ENCODE measurements at places on chromosomes 6 and 20.

- H3K27me3 ChIP-seq, result peaks cover 7% of the 10 kb centered on the region
- H3K4me1 ChIP-seq, result peaks cover 37% of the 10 kb centered on the region
- no peak for DNase-seq
- H3K36me3 ChIP-seq, result no peaks in the 10 kb centered on the region
These were observed 296.2 kb upstream of the MARCKS start for GRCh38 chr6:113560908-113561307.

GRCh38 chr6:137197684-137198645, 21.2 kb downstream of the IFNGR1 start:
- peaks cover 55% of the 10 kb centered on the region for H3K36me3 ChIP-seq
- DNase-seq, result no peak
- peaks cover 3% of the 10 kb centered on the region for H3K27me3 ChIP-seq
- H3K27ac ChIP-seq, result no peak overlapping the region
- no peak overlapping the region for H3K4me3 ChIP-seq
- H3K4me1 ChIP-seq, result peaks cover 9% of the 10 kb centered on the region

DNA sequence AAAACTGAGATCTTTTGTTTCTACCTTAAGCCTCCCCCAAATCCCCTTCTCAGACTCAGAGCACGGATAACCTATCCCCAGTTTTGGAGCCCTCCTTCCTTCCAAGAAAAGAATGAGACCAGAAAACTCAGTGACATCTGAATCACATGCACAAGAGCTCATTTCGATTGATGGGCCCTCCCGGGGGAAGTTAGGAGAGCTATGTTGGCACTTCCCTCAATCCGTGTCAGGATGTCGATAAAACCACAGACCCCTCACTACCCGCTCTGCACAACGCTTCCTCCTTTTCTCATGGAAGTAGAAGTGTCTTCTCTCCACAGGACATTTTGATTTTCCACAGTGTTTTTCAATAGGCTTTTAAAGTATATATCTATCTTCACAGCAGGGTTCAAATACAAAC, 332.4 kb downstream of the HACE1 start:
- H3K27me3 ChIP-seq, result no peaks in the 10 kb centered on the region
- H3K27ac ChIP-seq, result peak overlapping the region; percentile 81
- H3K4me3 ChIP-seq, result peak overlapping the region; percentile 24
- no peaks in the 10 kb centered on the region for H3K36me3 ChIP-seq
- DNase-seq, result no peak

DNA sequence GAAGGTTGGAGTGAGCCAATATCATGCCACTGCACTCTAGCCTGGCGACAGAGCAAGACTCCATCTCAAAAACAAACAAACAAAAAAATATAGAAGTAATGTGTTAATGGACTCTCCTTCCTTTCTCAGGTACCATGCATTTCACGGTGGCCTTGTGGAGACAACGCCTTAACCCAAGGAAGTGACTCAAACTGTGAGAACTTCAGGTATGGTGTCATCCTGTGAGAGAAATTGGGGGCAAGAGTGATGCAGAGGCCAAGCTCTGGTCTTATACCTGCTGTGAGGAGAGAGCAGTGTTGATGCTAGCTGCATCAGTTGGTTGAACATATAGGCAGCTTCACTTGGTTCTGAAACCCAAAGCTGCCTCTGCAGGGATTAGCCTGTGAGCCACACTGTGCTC, 6.2 kb downstream of the ITCH start:
- H3K27ac ChIP-seq, result no peak overlapping the region
- peaks cover 1% of the 10 kb centered on the region for H3K27me3 ChIP-seq
- H3K4me3 ChIP-seq, result no peak overlapping the region
- H3K4me1 ChIP-seq, result peaks cover 27% of the 10 kb centered on the region
- H3K36me3 ChIP-seq, result peaks cover 79% of the 10 kb centered on the region

GRCh38 chr20:39048000-39048696, 86.0 kb downstream of the DHX35 start:
- peaks cover 25% of the 10 kb centered on the region for H3K4me1 ChIP-seq
- H3K27ac ChIP-seq, result no peak overlapping the region
- DNase-seq, result peak; percentile 81
- H3K36me3 ChIP-seq, result peaks cover 16% of the 10 kb centered on the region
- peak overlapping the region; percentile 40 for H3K4me3 ChIP-seq
- H3K27me3 ChIP-seq, result peaks cover 3% of the 10 kb centered on the region

DNA sequence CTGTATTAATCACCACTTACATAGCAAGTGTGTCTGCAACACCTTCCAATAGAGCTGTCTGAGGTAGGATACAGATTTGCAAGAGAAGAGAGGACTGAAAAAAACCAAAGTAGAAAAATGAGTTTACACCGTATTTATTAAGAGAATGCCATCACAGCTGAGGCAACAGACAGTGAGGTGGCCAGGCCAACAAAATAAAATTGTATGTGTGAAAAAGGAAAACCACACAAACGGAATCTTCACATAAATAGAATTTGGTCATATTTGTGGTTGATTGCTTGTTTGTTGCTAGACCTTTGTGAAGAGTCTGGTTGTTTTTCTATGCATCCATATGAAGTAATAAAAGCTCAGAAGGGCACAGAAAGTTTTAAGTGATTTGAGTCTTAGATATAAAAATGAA, 157.8 kb upstream of the TSHZ2 start:
- DNase-seq, result no peak
- no peaks in the 10 kb centered on the region for H3K36me3 ChIP-seq
- H3K4me1 ChIP-seq, result peaks cover 18% of the 10 kb centered on the region
- no peak overlapping the region for H3K4me3 ChIP-seq
- H3K27me3 ChIP-seq, result no peaks in the 10 kb centered on the region
- no peak overlapping the region for H3K27ac ChIP-seq

- no peak for DNase-seq
- H3K36me3 ChIP-seq, result peaks cover 4% of the 10 kb centered on the region
- H3K27ac ChIP-seq, result peak overlapping the region; percentile 75
- H3K27me3 ChIP-seq, result no peaks in the 10 kb centered on the region
- no peak overlapping the region for H3K4me3 ChIP-seq
- peaks cover 88% of the 10 kb centered on the region for H3K4me1 ChIP-seq
These were observed 33.6 kb downstream of the METTL24 start for GRCh38 chr6:110324548-110324947.

DNA sequence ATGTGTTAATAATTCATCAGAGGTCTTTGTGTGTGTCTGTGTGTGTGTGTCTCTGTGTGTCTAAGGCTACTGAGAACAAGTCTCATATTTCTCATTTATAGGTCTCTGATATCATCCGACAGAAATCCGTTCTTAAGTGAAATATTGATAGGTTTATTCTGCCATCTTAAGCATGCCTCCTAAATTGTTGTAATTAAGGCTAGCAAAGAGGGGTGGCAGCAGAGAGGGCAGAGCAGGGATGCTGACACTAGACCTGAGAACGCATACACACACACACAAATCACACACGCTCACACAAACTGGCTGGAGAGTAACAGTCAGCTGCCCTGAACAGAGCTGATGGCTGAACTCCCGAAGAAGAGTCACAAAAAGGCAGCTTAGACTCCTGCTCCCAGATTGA, 84.9 kb upstream of the LRFN2 start:
- no peak for DNase-seq
- H3K27ac ChIP-seq, result no peak overlapping the region
- H3K27me3 ChIP-seq, result peaks cover 9% of the 10 kb centered on the region
- no peaks in the 10 kb centered on the region for H3K36me3 ChIP-seq
- H3K4me3 ChIP-seq, result no peak overlapping the region

DNA sequence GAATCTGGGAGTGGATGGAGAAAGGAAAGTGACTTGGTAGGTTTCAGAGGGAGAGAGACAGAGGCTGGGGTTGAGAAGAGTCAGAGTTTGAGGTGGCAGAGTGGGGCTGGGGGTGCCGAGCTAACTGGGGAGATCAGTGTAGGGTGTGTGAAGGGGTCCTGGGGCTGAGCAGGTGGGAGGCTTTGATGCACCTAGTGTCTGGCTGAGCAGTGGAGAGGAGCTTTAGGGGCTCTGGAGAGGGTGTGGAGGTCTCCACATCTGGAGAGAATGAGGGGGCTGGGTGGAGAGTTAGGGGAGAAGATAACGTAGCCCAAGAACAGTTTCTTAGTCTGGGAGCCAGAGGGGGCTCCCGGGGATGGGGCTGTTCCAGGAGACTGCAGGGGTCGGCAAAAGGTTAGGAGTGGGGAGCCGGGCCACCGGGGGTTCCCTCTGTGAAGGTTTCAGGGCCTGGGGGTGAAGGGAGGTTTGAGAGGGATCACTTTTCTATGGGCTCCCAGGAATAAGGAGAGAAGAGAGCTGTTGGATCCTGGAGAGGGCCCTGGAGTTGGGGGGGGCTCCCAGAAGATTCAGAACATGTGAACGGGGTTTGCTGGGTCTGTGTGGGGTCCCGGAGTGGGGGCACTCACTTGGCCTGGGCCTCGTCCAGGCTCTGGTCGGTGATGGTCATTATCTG, 797 bp downstream of the PBX2 start:
- peak overlapping the region; percentile 97 for H3K4me3 ChIP-seq
- H3K4me1 ChIP-seq, result peaks cover 83% of the 10 kb centered on the region
- DNase-seq, result no peak
- peak overlapping the region; percentile 96 for H3K27ac ChIP-seq
- no peaks in the 10 kb centered on the region for H3K27me3 ChIP-seq

DNA sequence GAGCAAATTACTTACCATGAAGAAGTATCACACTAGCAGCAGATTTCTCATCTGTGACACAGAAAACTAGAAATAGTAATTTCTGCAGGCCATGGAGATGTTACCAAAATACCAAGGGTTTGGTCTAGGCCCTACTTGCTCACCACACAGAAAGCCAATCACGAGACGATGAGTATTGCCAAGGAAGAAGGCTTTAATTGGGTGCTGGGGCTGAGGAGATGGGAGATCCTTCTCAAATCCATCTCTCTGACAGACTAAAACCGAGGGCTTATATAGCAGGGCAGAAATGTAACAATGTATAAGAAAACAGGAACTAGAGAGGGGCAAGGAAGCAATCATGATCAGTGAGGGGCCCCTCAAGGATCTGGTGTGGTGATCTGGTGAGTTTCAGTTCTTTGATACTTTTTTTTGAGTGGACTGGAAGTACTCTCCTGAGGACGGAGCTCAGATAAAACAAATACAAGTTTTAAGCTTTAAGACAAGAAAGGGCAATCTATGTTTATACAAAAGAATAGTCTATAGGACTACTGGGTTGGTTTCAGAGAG, 40.9 kb downstream of the RNF182 start:
- H3K27me3 ChIP-seq, result no peaks in the 10 kb centered on the region
- H3K4me3 ChIP-seq, result no peak overlapping the region
- no peaks in the 10 kb centered on the region for H3K4me1 ChIP-seq
- no peak overlapping the region for H3K27ac ChIP-seq
- H3K36me3 ChIP-seq, result peaks cover 29% of the 10 kb centered on the region

- peaks cover 5% of the 10 kb centered on the region for H3K4me1 ChIP-seq
- peaks cover 3% of the 10 kb centered on the region for H3K27me3 ChIP-seq
- H3K36me3 ChIP-seq, result no peaks in the 10 kb centered on the region
- DNase-seq, result no peak
These were observed 15.7 kb upstream of the DNAAF9 start for GRCh38 chr20:3423126-3423525.

DNA sequence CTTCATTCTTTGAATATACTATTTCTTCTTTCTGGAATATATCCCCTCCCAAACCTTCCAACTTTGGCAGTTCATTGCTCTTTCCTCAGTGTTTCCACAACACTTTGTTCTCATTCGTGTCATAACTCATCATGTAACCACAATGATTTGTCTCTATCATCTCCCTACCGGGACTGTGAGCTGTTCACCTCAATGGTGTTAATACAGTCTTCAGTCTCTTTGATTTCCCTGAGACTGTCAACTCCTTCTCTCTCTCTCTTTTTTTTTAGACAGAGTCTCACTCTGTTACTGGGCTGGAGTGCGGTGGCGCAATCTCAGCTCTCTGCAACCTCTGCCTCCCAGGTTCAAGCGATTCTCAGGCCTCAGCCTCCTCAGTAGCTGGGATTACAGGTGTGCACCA, 2.5 kb upstream of the MMP24 start:
- H3K36me3 ChIP-seq, result no peaks in the 10 kb centered on the region
- no peak for DNase-seq
- H3K4me1 ChIP-seq, result peaks cover 16% of the 10 kb centered on the region

DNA sequence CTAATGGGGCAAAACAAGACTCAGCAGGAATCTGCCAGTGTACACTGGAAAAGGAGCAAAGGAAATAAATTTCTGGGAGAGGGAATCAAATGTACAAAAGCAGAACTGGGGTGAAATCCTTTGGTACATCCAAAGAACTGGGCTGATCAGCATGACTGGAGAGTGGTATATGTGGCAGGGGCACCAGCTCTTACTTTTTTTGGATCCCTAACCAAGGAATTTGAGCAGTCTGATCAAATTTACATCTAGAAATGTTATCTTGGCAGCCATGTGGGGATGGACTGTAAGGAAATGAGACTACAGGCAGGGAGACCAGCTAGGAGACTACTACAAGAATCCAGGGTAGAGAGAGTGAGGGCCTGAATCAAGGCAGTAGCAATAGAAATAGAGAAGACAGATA, 1.2 kb upstream of the ZSCAN31 start:
- H3K36me3 ChIP-seq, result peaks cover 37% of the 10 kb centered on the region
- no peak overlapping the region for H3K27ac ChIP-seq
- no peak for DNase-seq
- no peak overlapping the region for H3K4me3 ChIP-seq

DNA sequence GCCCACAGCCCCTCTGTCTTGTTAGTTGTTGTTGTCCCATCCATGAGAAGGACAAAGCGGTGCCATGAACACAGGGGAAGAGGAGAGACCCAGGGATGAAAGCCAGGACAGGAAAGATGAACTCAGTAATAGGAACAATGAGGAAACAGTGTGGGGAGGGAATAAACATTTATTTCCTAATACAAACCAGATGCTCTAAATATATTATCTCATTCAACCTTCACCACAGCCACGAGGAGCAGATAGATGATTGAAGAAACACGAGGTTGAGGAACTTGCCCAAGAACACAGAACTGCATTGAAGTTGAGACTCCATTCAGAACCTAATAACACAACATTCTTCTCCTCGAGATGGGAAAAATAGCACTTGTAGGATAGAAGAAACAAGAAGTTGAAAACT, 53.0 kb upstream of the AIG1 start:
- H3K4me3 ChIP-seq, result no peak overlapping the region
- no peaks in the 10 kb centered on the region for H3K4me1 ChIP-seq
- no peak overlapping the region for H3K27ac ChIP-seq
- H3K36me3 ChIP-seq, result no peaks in the 10 kb centered on the region
- peaks cover 2% of the 10 kb centered on the region for H3K27me3 ChIP-seq

DNA sequence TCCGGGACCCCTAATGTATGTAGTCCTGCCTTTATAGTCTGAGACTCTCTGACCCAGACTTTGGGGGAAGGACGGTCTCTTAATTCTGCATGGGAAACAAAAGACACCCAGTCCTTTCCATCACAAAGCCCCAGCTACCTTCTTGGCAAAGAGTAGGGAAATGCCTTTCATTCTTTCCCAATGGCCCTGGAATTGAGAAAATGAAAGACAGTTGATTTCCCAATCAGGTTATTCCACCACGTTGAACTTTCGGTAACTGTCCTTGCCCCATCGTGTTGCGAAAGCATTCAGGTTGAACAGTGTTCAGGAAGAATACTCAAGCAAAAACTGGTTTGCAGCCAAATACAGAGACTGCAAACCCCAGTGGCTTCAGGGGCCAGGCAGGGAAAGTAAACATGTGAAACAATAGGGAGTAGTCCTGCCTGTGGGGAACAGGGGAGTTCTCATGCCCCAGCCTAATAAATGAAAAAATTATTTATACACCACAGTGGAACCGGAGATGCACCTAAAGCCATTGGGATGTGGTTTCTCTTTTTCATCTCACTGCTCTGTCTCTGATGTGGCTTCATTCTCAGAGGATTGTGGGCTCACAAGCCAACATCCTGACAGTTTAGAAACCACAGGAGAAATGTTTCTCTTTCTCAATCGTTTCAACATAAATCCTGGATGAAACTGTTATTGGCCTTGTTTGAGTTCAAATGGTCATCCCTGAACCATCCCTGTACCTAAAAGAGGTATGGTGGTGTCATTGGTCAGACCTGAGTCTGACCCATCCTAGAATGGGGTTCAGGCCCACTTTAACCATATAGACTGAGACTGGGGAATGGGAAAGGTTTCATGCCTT, 44.2 kb upstream of the SLC9A8 start:
- H3K4me3 ChIP-seq, result no peak overlapping the region
- H3K4me1 ChIP-seq, result peaks cover 38% of the 10 kb centered on the region
- peaks cover 5% of the 10 kb centered on the region for H3K27me3 ChIP-seq
- DNase-seq, result no peak
- no peaks in the 10 kb centered on the region for H3K36me3 ChIP-seq

Measured in nephron progenitor cell (in vitro differentiated cells).